Lung (tissue), 17 donors: ENCODE measurements at places on chromosomes 2 and 18. TPM values are rescaled to one million over a fixed set of nuclear protein-coding genes. Genes with fewer than 3 reads are reported as not detected.
A peak's percentile ranks its signal among the peaks of the same experiment; 100 is the strongest.

GRCh38 chr2:29777161-29777560, 144.2 kb downstream of the ALK start:
- no peak overlapping the region for H3K27ac ChIP-seq
- H3K4me1 ChIP-seq: no peaks in the 10 kb centered on the region
- H3K4me3 ChIP-seq: no peak overlapping the region
- no peaks in the 10 kb centered on the region for H3K36me3 ChIP-seq

DNA sequence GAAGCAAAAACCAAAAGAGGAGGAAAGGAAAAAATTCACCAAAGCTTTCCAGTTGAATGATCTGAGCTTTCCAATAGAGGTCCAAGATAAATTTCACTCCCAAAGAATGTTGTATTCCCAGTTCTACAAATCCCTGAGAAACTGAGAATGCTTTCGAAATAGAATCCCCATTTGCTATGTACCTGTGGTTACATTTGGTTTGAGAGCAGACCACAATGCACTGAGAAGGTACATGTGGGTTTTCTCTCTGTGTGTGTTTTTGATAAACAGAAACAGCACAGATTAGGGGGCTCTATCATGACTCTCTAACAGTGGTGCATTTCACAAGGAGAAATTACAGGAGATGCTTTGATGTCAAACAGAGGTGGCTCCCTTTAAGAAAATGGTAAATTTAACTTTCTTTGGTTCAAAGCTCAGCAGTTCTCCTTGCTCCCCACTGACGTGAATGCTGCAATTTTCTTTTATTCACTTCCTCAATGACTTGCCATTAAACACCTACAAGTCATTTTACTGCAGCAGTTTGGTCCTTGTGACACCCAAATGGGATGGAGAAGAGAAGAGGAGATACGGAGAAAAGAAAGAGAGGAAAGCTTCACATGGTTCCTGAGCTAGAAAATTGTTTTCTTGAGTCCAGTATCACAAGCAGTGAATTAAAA, 108.7 kb downstream of the EPHA4 start:
- H3K27ac ChIP-seq: no peak overlapping the region
- H3K4me3 ChIP-seq: no peak overlapping the region
- H3K27me3 ChIP-seq: no peaks in the 10 kb centered on the region
- DNase-seq: no peak
- H3K36me3 ChIP-seq: no peaks in the 10 kb centered on the region

GRCh38 chr2:32622570-32623310, 5.1 kb upstream of the TTC27 start:
- H3K4me1 ChIP-seq: no peaks in the 10 kb centered on the region
- DNase-seq: no peak
- H3K4me3 ChIP-seq: no peak overlapping the region
- H3K27me3 ChIP-seq: no peaks in the 10 kb centered on the region
- H3K27ac ChIP-seq: no peak overlapping the region
- H3K36me3 ChIP-seq: peaks cover 9% of the 10 kb centered on the region

- H3K36me3 ChIP-seq: peaks cover 5% of the 10 kb centered on the region
- no peaks in the 10 kb centered on the region for H3K4me1 ChIP-seq
- H3K27me3 ChIP-seq: no peaks in the 10 kb centered on the region
Measured at GRCh38 chr18:13309031-13309747, 90.6 kb downstream of the LDLRAD4 start.

DNA sequence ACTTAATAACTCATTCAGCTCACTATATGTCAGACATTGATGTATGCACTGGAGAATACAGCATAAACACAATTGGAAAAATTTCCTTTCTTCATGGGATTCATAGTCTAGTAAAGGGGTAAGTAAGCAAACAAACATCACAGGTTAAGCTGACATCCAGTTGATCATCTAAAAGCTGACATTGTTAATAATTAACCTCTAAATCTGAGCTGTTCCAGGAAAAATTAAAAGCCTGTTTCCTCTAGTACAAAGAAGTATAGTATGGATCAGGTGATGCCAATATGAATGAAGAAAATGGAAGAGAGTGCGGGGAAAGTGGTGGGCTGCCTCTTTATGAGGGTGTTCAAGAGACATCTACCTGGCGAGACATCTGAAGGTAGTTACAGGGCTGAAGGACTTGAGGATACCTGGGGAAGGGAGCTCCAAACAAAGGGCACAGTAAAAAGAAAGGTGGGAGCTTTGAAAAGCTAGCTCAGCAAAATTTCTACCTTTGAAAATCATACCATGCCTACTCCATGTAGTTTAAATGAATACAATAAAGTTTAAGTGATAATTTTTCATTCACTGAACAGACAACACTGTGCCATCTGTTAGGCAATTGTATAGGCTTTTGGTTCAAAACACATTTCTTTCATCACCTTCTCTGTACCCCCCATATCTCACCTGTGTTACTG, 619.3 kb downstream of the TRIB2 start:
- no peak overlapping the region for H3K27ac ChIP-seq
- no peak overlapping the region for H3K4me3 ChIP-seq
- no peaks in the 10 kb centered on the region for H3K36me3 ChIP-seq

- no peaks in the 10 kb centered on the region for H3K36me3 ChIP-seq
- H3K4me3 ChIP-seq: no peak overlapping the region
- H3K4me1 ChIP-seq: no peaks in the 10 kb centered on the region
- peak; percentile 20 for DNase-seq
- no peak overlapping the region for H3K27ac ChIP-seq
- H3K27me3 ChIP-seq: no peaks in the 10 kb centered on the region
Measured at GRCh38 chr2:190420801-190421200, 12.6 kb downstream of the MFSD6 start.

- H3K27ac ChIP-seq: no peak overlapping the region
- no peak overlapping the region for H3K4me3 ChIP-seq
- no peaks in the 10 kb centered on the region for H3K4me1 ChIP-seq
- no peak for DNase-seq
Measured at GRCh38 chr18:2588666-2589344, 17.4 kb downstream of the NDC80 start.

Gene PTPRN
- 0.22 TPM for polyA plus RNA-seq

Gene ALPI
- not detected for polyA plus RNA-seq
